Memory B cell (primary cell): ENCODE measurements at places on chromosomes 1 and 21.

GRCh38 chr1:55064071-55064581 is 24.8 kb downstream of the PCSK9 start:
- no peak for DNase-seq
- H3K36me3 ChIP-seq, result peaks cover 15% of the 10 kb centered on the region
- no peak overlapping the region for H3K27ac ChIP-seq
- H3K4me3 ChIP-seq, result no peak overlapping the region
- H3K4me1 ChIP-seq, result peaks cover 4% of the 10 kb centered on the region
- H3K27me3 ChIP-seq, result peaks cover 2% of the 10 kb centered on the region

- no peak for DNase-seq
- H3K36me3 ChIP-seq, result no peaks in the 10 kb centered on the region
- H3K4me1 ChIP-seq, result no peaks in the 10 kb centered on the region
- peaks cover 25% of the 10 kb centered on the region for H3K27me3 ChIP-seq
Observed at GRCh38 chr1:67804710-67805109, 28.6 kb downstream of the GNG12 start.

DNA sequence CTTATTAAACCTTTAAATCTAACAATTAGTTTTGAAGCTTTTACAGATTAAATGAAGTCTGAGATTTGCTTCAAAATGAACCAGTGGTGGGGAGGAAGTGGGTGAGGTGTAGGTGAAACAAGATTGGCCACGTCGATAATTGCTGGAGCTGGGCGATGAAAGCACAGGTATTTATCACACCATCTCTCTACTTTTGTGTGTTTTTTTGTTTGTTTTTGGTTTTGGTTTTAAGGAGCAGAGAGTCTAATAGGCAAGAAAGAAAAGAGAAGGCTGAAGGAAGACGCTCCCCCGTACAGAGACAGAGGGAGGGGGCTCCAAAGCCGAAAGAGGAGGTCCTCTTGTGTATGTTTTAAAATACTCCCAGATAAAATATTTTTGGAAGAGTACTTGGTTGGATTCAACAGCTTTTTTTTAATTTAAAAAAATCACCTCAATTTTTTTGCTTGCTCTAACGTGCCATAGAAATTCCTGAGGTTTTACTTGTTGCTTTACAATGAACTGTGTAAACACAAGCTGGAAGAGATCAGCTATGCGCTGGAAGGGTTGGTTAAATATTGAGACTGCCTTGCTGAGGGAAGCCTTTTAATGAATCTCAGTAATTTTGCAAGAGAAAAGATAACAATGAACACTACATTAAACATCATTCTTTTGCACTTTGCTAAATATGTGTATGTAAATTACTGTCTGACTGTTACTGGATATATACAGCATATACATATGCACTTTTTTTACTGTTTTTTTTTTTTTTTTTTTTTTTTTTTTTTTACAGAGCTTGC is 6.7 kb upstream of the LGALS8 start:
- H3K4me3 ChIP-seq, result no peak overlapping the region
- no peak overlapping the region for H3K27ac ChIP-seq
- DNase-seq, result no peak
- H3K27me3 ChIP-seq, result peaks cover 2% of the 10 kb centered on the region
- H3K36me3 ChIP-seq, result no peaks in the 10 kb centered on the region

DNA sequence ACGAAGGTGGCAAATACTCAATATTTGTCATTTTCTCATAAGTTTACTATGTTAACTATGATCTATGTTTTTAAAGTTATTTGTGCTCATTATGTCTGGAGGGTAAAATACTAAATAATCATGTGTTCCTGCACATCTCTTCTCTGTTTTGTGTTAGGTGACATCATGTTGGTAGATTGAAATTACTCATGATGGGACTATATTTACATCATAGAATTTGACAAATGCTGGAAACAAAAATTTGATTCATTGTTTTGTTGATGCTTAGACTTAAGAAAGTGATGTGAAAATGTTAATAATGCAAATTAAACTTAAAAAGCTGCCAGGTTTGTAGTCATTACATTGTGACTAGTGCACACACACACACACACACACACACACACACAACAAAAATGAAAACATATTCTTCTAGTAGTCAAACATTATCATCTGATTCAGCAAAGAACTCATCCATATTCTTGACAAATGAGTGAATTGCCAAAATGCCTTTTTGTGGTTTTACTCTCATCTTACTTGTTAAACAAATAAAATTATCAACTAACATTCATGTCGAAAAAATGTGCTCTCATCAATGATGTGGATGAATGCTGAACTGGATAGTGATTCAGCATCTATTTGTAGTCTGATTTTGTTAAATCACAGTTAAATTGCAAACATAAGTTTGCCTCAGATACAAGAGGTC is 870.7 kb downstream of the BRINP3 start:
- no peak for DNase-seq
- no peak overlapping the region for H3K4me3 ChIP-seq
- H3K4me1 ChIP-seq, result no peaks in the 10 kb centered on the region
- H3K27me3 ChIP-seq, result no peaks in the 10 kb centered on the region

GRCh38 chr21:45161038-45161945 is 86.9 kb downstream of the ADARB1 start:
- no peak for DNase-seq
- H3K4me3 ChIP-seq, result no peak overlapping the region
- H3K27me3 ChIP-seq, result no peaks in the 10 kb centered on the region
- peaks cover 7% of the 10 kb centered on the region for H3K36me3 ChIP-seq
